Left colon (tissue), 2 donors: ENCODE measurements at places on chromosomes 16 and 17. TPM values are rescaled to one million over a fixed set of nuclear protein-coding genes. Genes with fewer than 3 reads are reported as not detected.

The ITGB4 gene
- total RNA-seq: 318 TPM

The C17orf100 gene
- total RNA-seq: 3.2 TPM

The CCDC78 gene
- 0.95 TPM for total RNA-seq

The PSMD12 gene
- total RNA-seq: 36.9 TPM

- no peak for DNase-seq
Measured at GRCh38 chr17:59361386-59361785, 29.9 kb downstream of the YPEL2 start.

DNA sequence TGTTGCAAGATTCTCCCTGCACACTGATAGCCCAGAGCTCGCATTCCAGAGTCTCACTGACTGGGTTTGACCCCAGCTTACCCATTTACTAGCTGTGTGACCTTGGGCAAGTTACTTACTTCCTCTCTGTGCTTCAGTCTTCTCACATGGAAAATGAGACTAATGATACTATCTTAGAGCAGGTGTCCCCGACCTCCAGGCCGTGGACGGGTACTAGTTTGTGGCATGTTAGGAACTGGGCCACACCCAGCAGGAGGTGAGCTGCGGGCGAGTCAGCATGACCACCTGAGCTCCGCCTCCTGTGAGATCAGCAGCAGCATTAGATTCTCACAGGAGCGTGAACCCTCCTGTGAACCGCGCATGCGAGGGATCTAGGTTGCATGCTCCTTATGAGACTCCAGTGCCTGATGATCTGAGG lies 15.8 kb downstream of the ANKFY1 start:
- peak; percentile 83 for DNase-seq

- no peak for DNase-seq
Measured at GRCh38 chr16:29916979-29917378, 9.0 kb downstream of the KCTD13 start.

GRCh38 chr17:63816123-63816522 lies 11.1 kb upstream of the PSMC5 start:
- DNase-seq: no peak

GRCh38 chr16:89422905-89423630 lies 67.3 kb downstream of the ANKRD11 start:
- no peak for DNase-seq
